ENCODE measurements at places on chromosomes 5 and 9.

GRCh38 chr9:8349901-8350300, 550.3 kb upstream of the DMAC1 start:
- DNase-seq, result no peak

- peak; percentile 63 for DNase-seq
Measured at GRCh38 chr9:99103901-99104458, 933 bp upstream of the TGFBR1 start.

DNA sequence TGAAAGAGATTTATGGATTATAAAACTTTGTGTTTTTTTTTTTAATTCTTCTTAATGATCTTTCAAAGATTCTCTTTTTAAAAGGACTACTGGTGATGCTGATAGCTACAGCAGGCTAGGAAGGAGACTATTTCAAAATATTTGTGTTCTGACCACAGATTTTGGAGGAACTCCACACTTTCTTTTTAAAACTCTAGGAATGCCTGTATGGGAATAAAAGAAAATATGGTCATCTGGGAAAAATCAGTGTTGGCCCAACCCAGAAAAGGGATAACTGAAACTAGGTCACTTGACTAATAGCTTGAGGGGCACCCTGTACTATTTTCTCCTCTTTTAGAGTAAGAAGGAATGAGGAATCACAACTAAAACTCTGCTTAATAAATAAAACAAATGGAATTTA, 97.6 kb upstream of the ADAMTS19 start:
- peak; percentile 52 for DNase-seq

DNA sequence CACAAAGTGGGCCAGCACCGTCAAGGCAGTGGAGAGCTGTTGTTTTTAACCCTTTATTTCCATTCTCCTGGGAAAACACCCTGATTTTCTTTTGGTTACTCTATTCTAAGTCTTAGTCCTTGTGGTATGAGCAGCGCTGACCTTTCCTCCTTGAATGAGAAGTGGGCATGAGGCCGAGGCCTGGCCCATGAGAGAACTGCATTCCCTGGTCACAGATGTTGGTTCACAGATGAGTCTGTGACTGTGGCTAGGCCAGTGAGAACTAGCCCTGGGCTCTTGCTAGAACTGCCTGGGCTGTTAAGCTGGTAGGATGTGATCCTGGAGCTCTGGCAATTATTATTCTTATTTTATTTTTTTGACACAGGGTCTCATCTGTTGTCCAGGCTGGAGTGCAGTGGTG, 71.7 kb upstream of the KLF9 start:
- DNase-seq, result no peak

GRCh38 chr5:126624534-126624933, 23.8 kb downstream of the PHAX start:
- DNase-seq, result peak; percentile 94

- DNase-seq, result peak; percentile 11
Measured at GRCh38 chr5:168434001-168434400, 52.3 kb upstream of the RARS1 start.

GRCh38 chr5:96283589-96283988, 149.5 kb downstream of the PCSK1 start:
- no peak for DNase-seq

DNA sequence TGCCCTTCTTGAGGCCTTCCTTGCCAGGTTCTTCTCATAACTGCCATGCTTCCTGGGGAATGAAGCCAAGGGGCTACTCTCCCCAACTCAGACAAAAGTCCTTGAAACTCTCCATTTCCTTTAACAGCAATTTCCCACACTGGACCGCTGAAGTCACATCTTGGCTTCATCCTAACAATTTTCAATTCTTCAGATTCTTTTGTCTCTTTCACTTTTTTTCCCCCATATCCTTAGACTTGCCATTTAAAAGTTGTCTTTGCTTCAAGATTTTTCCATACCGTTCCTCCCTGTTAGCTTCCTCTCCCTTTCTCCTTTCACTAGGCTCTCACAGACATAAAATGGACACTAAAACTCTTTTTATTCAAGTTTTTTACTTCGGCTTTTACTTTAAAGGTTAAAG, 93.1 kb upstream of the ITGA1 start:
- DNase-seq, result peak; percentile 20

DNA sequence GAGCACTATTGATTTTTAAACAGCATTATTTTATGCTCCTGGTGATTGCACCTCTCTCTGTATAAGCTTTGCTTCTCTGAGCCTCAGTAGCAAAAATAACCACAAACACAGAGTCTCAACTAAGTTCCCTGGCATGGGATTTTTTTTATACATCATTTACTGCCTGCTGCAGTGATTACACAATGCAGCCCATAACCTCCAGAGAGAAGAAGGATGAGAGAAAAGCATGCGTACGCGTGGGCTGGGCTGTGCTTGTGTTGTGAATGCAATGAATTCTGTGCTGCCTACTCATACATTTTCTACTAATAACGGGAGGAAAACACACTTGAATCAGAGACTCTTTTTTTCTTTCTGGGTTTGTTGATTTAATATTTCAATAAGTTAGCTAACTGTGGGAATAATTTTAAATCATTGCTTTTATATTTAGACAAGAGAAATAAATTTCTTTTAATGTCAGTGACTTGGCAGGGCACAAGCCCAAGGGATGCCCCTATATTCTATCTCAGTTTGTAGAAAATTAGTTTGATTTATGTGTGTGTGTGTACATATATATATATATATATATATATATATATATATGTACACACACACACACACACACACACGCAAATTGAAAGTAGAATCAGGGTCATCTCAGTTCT, 351.5 kb downstream of the MED10 start:
- DNase-seq, result peak; percentile 3

GRCh38 chr9:36940881-36941280, 93.2 kb downstream of the PAX5 start:
- DNase-seq, result no peak

GRCh38 chr5:85663708-85664031, 954.1 kb upstream of the COX7C start:
- DNase-seq, result no peak

GRCh38 chr5:11047030-11047429, 286.0 kb upstream of the DAP start:
- no peak for DNase-seq

DNA sequence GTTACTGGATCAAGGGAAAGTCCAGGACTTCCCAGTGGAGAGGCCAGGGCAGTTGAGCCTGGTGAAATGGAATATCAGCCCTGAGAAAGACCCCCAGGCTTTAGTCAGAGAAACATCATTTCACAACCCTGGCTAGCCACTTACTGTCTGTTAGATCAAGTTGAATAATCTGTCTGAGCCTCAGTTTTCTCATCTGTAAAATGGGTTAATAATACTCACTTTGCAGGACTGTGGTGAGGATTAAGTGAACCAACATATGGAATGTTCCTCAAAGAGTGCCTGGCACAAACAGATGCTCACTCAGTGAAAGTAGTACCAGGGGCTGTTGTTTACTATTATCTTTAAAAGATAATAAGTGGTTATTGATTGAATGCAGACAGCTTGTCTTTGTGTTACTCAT, 110.5 kb downstream of the SV2C start:
- no peak for DNase-seq

DNA sequence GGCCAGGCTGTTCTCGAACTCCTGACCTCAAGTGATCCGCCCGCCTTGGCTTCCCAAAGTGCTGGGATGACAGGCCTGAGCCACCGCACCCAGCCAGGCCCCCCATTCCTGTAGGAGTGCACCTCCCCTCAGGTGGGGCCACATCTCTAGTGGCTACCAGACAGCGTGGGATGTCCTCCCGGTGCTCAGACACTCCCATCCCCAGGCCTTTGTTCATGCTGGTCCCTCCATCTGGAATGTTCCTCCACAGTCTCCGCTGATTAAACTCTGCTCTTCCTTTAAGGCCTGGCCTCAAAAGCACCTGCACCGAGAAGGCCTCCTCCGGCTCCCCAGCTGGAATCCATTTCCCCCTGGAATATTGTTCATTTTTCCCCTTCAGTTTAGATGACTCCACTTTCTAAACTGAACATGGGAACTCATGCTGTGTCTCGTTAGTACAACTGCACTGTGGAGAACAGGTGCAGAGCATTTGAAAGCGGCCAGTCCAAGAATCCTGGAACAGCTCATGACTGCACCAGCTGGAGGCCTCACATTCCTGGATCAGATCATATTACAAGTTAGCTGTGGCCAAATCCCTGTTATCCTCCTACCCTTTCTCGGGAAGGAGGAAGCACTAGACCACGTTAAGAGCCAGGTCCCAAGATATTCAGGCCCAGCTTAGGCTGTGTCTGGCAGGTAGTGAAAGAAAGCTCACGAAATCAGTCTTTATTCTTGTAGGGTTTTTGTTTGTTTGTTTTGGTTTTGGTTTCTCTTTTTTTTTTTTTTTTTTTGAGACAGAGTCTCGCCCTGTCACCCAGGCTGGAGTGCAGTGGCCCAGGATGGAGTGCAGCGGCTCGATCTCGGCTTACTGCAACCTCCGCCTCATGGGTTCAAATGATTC, 10.8 kb upstream of the PRRC2B start:
- peak; percentile 77 for DNase-seq

GRCh38 chr9:27391040-27391895, 94.3 kb upstream of the EQTN start:
- no peak for DNase-seq
